ENCODE measurements at places on chromosomes 2 and 18.
A peak's percentile ranks its signal among the peaks of the same experiment; 100 is the strongest.

DNA sequence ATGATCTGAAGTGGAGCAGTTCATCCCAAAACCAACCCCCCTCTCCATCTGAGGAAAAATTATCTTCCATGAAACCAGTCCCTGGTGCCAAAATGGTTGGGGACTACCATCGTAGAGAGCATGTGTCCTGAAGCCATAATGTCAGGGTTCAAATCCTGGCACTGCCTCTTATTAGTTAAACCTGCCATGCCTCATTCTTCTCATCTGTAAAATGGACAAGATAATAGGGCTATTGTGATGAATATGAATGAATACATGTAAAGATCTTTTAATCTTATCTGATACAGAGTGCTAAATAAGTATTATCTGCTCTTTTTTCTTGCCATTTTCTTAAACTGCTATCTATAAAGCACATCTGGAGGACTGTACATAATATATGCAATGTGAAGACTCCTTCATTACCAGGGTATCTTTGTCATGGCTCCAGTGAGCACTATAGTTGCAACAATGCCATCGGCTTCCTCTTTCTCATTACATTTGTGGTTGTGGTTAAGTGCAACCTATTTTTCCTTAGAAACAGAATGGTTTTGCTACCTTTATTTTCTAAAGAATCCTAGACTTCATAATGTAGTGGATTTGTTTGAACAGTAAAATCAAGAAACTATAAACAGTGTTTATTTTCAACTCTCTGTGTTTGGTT lies 27.0 kb downstream of the MFSD6 start:
- no peak for DNase-seq

- DNase-seq = no peak
Measured at GRCh38 chr2:140481136-140481535, 1649.7 kb downstream of the LRP1B start.

GRCh38 chr18:62737241-62737873 lies 22.0 kb downstream of the PHLPP1 start:
- no peak for DNase-seq

DNA sequence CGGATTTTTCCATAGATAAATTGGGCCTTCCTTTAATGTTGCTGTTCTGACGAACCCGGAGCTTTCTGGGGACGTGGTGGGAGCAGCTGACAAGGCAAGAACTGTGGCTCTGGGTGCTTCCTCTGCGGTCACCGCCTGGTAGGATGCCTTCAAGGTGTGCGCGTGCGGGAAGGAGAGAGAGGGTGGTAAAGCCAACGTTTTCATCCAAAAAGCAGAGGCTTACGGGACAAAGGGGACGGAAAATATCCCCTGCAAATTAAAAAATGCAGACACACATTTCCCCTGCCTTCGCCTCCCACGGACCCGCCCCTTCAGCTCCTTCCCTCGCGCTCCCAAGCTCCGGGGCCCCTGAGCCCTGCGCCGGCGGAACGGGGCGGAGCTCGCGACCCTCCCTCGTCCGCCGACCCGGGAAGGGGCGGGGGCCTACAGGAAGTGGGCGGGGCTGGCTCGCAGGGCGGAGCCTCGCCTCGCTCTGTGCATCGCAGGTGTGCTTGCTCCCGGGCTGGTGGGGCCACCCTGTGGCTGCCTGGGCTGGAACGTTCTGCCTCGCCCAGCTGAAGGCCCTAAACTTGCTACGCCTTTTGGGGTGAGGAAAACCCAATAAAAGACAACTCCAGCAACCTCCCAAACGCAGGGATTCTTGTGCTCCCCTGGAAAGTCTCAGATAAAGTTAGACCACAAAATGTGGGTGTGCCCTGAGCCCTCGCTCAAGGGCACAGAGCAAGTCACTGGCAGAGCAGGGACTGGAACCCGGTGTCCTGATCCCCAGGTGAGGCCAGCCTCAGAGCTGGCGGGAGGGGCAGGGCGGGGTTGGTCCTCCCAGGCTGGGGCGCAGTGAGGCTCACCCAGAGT lies 25.4 kb upstream of the SLC66A3 start:
- DNase-seq = peak; percentile 29

GRCh38 chr2:35410431-35411061 lies 945.0 kb upstream of the CRIM1 start:
- peak; percentile 54 for DNase-seq

- no peak for DNase-seq
Measured at GRCh38 chr18:13259701-13260100, 41.1 kb downstream of the LDLRAD4 start.

DNA sequence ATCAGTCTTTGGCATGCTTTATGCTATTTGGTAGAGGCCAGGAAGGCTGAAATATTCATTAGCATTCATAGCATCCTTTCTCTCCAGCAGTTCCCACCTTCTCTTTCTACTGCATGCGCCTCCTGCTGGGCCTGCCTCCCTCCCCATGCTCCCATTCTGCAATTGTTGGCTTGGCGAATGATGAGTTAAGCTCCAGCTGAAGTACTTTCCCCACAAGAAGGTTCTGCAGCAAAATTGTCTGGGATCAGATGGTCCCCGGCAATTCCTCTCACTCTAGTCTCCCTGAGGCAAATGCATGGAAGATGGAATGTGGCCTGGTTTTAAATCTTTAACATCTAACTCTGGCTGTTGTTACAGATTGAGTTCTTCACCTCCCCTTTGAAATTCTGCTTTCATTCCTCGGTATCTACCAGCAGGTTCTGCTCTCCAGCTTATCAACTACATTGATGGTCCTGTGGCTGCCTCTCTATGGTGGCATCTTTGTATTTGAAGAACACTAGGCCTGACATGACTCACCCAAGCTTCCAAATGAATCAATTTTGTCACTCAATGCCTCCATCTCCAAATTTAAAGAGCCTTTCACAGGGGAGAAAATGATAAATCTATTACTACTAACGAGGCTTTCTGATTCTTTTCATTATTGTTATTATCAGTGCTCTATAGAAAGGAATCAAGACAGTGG lies 55.9 kb downstream of the KCTD18 start:
- DNase-seq = no peak

- DNase-seq = no peak
Measured at GRCh38 chr2:120251078-120251477, 1.6 kb upstream of the RALB start.

GRCh38 chr2:42933824-42934254 lies 141.5 kb upstream of the HAAO start:
- DNase-seq = no peak

GRCh38 chr2:232502911-232503808 lies 15.5 kb upstream of the ECEL1 start:
- peak; percentile 62 for DNase-seq

Measured in AG20443 (cell line).